Type B pancreatic cell (in vitro differentiated cells): ENCODE measurements at places on chromosomes 2 and 18.

DNA sequence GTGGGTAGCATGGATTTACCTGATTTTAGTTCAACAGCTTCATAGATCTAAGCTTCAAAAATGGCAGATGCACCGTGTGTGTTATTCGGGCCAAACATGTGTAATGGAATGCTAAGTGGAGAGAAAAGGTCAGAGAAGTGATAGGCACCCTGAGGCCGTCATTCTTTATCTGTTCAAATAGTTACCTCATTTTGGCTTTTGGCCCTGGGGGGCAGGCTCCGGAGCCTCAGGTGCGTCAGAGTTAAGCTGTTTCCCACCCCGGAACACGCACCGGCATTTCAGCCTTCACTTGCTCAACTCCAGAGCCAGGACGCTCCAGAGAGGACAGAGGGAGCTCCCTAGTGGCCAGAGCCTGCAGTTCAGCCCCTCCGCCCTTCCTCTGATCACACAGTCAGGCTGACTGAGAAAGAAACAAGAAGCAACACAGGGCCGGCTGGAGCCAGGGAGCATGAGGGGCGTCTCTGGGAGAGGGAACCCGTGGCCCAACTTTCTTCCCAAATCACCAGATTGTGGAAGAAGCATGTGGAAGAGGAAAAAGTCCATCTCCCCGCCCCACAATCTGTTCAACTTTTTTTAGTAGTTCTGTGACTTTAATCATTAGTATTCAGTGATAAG lies 135.2 kb upstream of the EPC2 start:
- peak; percentile 80 for DNase-seq

GRCh38 chr18:79790996-79791972 lies 6.5 kb upstream of the KCNG2 start:
- DNase-seq, result no peak

DNA sequence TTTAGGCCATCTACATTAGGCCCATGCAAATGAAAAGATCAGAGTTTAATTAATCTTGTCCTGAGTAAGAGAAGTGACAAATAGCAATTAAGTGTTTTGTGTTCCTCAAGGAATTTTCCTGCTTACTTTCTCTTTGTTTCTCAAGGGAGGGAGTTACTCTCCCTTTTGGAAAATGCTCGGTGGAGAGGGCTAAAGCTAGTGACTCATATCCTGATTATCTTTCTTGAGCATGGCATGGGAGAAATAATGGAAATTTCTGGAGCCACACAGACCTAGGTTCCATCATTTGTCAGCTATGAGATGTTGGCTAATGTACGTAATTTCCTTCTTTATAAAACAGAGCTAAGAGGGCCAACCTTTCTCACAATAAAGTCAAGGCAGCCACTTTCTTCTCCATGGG lies 177.1 kb downstream of the ETAA1 start:
- DNase-seq, result no peak

- no peak for DNase-seq
Measured at GRCh38 chr2:241652722-241653121, 15.2 kb downstream of the ATG4B start.

DNA sequence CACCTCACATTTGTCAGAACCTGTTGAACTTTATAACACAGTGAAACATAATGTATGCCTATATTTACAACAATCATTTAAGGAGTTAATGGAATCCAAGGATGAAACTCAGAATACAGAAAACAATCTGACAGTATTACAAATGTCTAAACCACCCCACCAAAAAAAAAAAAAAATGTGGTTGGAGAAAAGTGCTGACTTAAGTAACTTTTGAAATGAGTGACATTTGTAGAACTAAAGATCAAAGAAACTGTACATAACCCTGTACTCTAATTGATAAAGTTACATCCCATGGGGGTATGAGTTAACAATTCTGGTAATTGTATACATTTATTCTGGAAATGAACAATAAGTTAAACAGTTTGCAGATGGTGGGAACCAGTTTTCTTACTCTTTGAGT lies 372.1 kb upstream of the TMEFF2 start:
- no peak for DNase-seq

DNA sequence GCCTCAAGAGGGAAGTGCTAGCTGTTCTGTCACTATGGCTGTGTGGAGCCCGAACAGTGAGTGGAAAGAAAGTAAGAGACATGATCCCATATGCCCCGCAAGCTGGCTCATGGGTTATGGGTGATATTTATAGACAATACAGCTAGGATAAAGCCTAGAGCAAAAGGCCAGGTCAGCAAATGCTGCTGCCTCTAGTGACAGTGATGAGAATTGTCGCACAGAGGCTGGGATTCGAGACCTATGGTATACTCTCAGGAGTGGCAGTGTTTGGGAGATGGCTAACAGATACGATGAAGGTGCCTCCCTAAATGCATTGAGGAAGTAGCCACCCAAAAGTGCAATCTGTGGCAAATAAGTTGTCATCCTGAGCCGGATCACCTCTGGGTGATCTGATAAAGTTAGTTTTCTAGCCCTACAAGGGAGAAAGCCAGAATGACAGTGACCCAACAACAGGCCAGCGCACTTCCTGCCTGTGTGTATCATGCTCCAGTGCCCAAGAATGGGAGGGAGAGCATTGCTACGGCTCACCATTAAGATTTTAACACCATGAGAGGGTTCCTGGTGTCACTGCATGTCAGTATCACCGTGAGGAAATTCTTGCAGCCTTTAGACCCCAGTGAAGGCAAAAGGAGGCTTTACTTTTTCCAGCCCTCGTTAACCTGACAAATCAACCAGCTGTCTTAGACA lies 92.2 kb upstream of the TGFA start:
- no peak for DNase-seq

DNA sequence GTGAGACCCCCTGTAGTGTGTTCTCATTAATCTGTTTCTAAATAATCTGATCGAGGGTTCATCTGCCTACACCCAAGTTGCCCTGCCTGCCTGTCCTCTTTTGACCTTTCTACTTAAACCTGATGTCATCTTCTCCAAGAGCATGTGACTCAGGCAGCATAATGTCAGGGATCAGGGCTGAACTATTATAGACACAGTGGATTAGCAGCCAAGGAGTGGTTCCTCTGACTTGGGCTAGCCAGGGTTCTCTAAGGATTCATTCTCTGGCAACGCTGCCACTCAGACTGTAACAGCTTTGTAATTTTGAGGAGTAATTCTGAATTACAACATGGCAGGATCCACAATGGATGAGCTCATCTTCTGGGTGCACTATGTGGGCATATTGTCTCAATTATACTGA lies 124.0 kb downstream of the MDH1 start:
- no peak for DNase-seq

GRCh38 chr2:180334514-180334913 lies 327.4 kb upstream of the CWC22 start:
- DNase-seq, result no peak

DNA sequence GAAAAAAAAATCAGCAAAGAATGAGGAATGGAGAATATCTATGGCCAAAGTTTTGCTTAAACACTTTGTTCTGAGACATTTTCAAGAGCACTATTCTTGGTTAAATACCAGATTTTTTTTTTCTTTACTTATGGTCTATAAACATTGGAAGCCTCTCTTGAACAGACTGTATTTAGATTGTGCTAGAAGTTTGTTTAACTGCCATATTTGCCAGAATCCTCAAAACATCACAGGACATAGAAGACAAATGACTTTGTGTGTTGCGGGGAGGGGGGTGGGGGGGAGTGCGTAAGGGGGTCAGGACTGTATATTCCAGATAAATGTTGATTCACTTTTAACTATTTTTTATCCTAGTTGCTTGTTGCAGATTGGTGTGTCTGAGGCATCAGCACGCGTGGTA lies 262.0 kb downstream of the MEIS1 start:
- no peak for DNase-seq

- no peak for DNase-seq
Measured at GRCh38 chr2:199975273-199975895, 20.0 kb downstream of the MAIP1 start.

DNA sequence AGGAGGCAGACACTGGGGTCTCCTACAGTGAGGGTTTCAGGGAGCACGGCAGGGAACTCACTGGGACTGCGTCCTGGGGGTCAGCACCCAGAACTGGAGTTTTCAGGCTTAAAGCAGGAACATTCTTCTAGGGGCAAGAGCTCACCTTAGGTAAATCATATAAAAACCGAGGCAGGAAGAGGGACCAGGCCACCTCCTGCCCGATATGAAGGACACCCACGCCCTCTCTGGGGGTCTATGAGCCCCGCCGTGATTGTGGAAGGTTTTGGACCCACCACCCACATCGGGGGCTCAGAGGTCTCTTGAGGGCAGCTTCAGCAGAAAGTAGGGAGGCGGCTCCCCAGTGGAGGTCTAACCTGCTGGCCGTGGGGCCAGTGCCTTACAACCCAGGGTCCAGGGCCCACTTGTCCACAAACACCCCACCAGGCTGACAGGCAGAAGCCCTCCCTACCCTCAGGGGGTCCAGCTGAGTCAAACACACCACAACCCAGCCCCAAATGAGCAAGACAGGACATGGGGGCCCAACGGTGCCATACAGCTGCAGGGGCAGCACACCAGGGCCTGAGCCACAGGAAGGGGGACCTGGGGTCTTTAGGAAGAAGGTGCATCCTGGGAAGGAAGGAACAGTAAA lies 25.3 kb downstream of the CROCC2 start:
- no peak for DNase-seq

DNA sequence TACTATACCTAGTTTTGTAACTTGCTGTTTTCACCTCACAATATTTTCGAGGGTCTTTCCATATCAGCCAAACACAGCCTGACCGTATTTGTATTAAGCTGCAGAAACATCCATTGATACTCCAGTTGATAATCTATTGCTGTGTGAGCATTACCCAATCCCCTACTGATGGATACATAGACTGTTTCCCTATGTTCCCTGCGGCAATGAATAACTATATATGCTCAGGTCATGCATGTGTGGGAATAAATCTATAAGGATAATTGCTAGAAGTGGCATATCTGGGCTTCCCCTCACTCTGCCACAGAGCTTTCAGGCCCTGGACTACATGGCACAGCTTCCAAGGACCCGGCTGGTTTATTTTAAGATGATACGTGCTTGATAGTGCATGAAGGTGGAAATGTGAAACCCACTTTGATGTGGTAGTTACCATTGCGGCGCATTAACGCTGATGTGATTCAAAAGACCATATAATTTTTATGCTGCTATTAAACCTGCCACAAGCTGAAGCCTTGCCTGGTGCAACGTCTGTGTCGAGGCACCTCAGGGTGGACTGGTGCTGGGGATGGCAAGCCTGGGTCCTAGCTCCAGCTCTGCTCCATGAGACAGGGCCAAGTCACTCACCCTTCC lies 130.8 kb upstream of the MSH6 start:
- no peak for DNase-seq

DNA sequence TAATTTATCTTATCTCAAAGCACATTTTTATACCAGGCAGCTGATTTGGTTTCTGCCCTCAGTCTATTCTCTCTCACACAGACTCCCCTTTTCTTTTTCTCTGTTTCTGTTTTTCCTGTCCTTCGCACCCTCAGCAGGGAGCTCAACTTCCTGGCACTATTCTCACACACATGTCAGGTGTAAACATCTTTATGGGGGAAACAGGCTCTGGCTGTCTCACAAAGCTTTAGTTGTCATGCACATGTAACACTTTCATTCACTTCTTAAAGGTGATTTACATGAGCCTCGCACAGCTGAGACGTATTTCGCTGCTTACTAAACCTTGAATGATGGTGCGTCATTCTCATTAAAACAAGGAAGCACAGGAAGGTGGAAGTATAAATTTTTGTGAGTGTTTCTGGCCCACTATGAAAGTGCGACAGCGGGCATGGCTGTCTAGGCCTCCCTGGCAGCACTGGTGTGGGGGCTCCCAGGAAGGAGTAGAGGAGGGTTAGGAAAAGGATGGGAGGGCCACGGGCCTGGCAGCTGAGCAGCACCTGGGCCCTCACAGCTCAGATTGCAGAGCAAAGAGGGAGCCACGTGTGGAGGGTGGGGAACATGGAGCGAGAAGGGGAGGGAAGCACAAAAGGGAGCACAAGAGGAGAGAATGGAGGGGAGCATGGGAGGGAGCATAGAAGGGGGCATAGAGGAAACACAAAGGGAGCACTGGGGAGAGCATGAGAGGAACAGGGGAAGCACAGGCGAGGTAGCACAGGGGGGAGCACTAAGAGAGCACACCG lies 46.2 kb upstream of the SNTG2 start:
- no peak for DNase-seq

GRCh38 chr2:69436938-69437750 lies at the start of gene NFU1:
TSS of gene NFU1 (minus strand) at chr2:69437435. CDS start at chr2:69437422, 13 bp downstream.
- peak; percentile 93 for DNase-seq

GRCh38 chr2:190903693-190904450 lies 23.3 kb downstream of the GLS start:
- no peak for DNase-seq

- DNase-seq, result no peak
Measured at GRCh38 chr2:189540551-189540950, 40.0 kb downstream of the SLC40A1 start.

GRCh38 chr2:145743011-145743410 lies 1223.1 kb upstream of the ZEB2 start:
- no peak for DNase-seq

- DNase-seq, result no peak
Measured at GRCh38 chr2:25368660-25369059, 26.9 kb upstream of the DNMT3A start.

DNA sequence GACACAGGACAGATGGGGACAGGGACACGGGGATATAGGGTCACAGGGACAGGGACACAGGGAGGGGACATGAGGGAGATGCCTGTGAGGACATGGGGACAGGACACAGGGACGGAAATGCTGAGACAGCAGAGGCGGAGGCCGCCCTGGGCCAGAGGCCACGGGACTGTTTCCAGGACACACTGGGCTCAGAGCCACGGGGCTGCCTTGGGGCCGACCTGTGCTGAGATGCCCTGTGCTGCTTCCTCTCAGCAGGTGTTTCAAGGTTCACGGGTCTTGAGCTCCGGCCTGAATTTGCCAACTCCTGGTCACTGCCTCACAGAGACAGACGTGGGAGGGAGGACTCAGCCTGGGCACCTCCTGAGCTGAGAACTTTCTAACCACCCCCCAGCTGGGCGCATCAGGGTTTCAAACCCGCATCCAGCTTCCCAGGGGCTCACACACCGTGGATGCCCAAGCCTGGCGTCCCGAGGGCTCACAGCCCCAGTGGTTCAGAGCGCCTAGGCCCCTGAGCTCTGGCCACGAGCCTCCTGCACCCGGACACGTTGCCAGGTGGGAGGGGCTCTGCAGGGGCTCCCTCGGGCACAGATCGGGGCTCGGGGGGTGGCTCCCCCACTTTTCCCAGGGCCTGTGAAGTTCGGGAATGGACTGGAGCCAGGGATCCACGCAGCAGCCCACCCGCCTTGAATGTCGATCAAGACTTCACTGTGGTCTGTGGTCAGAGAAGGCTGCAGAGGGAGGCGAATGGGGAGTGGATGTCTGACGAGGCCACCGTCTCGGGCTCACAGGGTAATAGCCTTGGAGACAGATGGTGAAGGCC lies 64.1 kb downstream of the SLC66A2 start:
- DNase-seq, result peak; percentile 62

- DNase-seq, result no peak
Measured at GRCh38 chr2:158745866-158746382, 49.2 kb upstream of the DAPL1 start.
